Astrocyte (in vitro differentiated cells and primary cell): ENCODE measurements at places on chromosomes 11 and 22. TPM values are rescaled to one million over a fixed set of nuclear protein-coding genes. Genes with fewer than 3 reads are reported as not detected.

XKR3 gene
- not detected in 2 replicates for total RNA-seq

SHISA8 gene
- not detected in 2 replicates for total RNA-seq

NXPE4 gene
- total RNA-seq = not detected in 2 replicates

SCN2B gene
- total RNA-seq = 0.18 and 0.29 TPM in 2 replicates

OR8A1 gene
- not detected in 2 replicates for total RNA-seq
